ENCODE measurements at places on chromosomes 1 and 21. TPM values are rescaled to one million over a fixed set of nuclear protein-coding genes. Genes with fewer than 3 reads are reported as not detected.

DNA sequence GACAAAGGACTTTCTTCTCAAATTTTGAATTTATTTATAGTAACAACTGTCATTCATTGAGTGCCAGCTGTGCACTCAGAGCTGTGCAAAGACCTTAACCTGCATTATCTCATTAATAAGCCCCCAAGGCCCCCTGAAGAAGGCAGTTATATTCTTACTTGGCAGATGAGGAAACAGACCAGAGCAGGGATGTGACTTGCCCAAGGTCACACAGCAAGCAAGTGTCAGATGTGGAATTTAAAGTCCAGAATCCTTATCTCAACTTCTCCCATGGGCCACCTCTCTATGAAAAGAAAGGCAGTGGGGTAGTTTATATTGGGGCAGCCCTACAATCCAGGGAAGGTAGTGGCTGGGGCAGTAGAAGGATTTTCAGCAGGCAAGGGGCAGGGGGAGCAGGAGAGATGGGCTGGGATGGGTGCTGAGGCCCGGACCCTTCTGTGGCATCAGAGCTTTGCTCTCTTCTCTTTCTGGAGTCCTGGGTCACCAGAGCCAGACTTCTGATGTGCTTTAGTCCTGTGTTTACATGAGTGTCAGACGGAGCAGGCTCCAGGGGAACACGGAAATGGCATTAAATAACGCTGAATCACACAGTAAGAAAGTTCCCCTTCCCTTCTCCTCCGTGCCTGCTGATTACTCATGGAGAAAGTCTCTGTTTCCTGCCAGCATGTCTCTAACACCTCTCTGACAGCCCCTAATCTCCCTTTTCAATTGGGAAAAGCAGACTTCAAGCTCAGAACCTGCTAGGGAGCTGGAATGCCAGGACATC lies 39.5 kb downstream of the EPHB2 start:
- peaks cover 5% of the 10 kb centered on the region for H3K4me1 ChIP-seq
- H3K27ac ChIP-seq = no peak overlapping the region
- H3K36me3 ChIP-seq = no peaks in the 10 kb centered on the region
- H3K27me3 ChIP-seq = no peaks in the 10 kb centered on the region
- DNase-seq = no peak

Gene TEKT2
- not detected for total RNA-seq

DNA sequence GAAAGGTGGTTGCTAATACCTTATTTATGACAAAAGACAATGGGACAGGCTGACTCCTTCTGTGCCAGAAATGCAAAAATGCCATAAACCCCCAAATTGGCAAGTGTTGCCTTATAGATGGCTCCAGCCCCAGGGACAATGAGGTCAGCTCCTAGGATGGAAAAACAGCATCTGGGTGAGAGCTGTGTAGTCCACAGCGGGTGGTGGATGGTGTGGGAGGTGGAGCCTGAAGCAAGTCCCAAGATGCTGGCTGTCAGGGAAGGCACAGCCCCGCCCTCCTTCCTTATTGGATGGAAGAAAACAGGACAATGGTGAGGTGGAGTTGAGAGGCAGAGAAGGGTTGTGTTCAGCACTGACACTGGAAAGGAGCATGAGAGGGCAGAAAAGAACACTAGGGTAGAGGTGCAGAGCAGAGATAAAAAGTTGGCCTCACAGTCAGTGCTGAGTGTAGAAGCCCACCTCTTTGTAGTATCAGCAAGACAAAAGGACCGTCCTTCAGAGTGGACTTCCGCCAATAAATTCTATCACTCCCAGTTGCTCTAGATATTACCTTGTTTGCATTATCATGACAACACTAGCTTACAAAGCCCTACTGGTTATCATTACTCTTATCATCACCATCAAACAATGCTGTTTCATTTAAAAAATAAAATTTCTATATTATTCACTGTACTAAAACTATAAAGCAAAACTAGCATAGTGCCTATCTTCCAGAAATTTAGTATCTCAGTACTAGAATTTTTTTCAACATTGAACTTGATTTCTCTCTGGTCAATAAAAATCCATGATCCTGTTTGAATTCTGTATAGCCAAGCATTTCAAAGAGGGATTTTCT lies 3.7 kb upstream of the SDE2 start:
- H3K36me3 ChIP-seq = peaks cover 5% of the 10 kb centered on the region
- H3K27ac ChIP-seq = peak overlapping the region; percentile 86
- no peak for DNase-seq
- H3K27me3 ChIP-seq = no peaks in the 10 kb centered on the region
- peak overlapping the region; percentile 3 for H3K4me3 ChIP-seq
- peaks cover 50% of the 10 kb centered on the region for H3K4me1 ChIP-seq

Gene TPTE
- not detected for total RNA-seq

DNA sequence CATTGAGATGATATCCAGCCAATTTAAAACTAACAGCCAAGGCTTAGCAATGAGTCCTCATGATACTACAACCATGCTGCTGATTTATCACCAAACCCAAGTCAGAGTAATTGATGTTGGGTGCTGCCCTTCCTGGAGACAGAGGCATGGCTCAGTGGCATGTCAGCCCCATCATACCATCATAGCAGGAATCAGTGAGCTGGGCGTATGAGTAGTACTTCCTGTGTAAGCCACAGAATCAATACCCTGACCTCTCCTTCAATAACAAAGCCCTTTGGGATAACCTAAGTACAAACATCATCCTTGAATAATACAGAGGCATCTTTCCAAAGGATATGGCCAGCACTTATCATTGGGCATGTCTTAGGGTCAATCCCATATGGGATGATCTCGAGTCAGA lies 3.0 kb upstream of the LCE1E start:
- no peak for DNase-seq
- H3K27ac ChIP-seq = no peak overlapping the region
- no peaks in the 10 kb centered on the region for H3K36me3 ChIP-seq
- peaks cover 14% of the 10 kb centered on the region for H3K27me3 ChIP-seq
- H3K4me1 ChIP-seq = no peaks in the 10 kb centered on the region

GRCh38 chr1:82319546-82319945 lies 518.8 kb downstream of the ADGRL2 start:
- no peak overlapping the region for H3K4me3 ChIP-seq
- DNase-seq = no peak
- no peaks in the 10 kb centered on the region for H3K27me3 ChIP-seq
- H3K27ac ChIP-seq = no peak overlapping the region
- no peaks in the 10 kb centered on the region for H3K4me1 ChIP-seq
- H3K36me3 ChIP-seq = no peaks in the 10 kb centered on the region

Gene KRTAP19-1
- total RNA-seq = not detected

- H3K36me3 ChIP-seq = peaks cover 35% of the 10 kb centered on the region
- peak overlapping the region; percentile 90 for H3K27ac ChIP-seq
- DNase-seq = no peak
- H3K4me3 ChIP-seq = peak overlapping the region; percentile 71
- peaks cover 69% of the 10 kb centered on the region for H3K4me1 ChIP-seq
Observed at GRCh38 chr21:29075706-29076466, 2.4 kb upstream of the CCT8 start.

Gene LEPR
- 1.3 TPM for total RNA-seq

DNA sequence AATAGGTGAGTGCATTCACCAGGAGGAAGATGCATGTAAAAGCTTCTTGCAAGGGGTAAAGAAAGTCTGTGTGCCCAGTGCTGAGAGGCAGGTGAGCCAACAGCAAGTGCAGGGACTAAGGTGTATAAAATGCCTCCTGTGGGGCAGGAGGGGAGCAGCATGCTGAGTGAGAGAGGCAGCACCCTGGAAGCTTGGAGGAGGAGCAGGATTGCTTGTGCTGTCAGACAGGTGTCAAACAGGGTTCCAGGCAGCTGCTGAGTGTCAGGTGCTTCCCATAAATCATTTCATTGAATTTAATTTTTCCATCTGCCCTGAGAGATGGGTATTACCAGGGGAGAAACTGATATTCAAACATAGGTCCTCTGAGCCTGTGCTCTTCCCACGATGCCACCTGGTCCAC lies 13.9 kb downstream of the BSND start:
- H3K27ac ChIP-seq = no peak overlapping the region
- H3K4me3 ChIP-seq = no peak overlapping the region
- no peaks in the 10 kb centered on the region for H3K36me3 ChIP-seq
- peaks cover 20% of the 10 kb centered on the region for H3K27me3 ChIP-seq
- no peak for DNase-seq

DNA sequence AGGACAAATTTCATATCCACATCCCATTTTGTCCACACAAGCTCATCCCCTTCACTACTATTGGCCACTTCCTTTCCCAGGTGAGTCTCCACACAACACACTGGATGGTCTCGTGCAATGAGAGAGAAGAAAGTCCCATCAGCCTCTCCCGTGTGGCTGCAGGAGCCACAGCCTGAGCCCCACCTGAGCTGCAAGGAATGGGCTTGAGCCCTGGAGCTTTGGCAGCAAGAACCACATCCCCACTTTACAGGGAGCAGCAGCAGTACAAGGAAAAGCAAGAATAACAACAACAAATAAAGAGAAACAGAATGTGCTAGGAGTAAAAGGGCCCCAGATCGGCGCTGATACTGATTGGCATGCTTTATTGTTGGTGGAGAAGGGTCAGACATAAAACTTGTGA lies 117.7 kb downstream of the TPTE start:
- H3K4me1 ChIP-seq = no peaks in the 10 kb centered on the region
- no peak for DNase-seq

DNA sequence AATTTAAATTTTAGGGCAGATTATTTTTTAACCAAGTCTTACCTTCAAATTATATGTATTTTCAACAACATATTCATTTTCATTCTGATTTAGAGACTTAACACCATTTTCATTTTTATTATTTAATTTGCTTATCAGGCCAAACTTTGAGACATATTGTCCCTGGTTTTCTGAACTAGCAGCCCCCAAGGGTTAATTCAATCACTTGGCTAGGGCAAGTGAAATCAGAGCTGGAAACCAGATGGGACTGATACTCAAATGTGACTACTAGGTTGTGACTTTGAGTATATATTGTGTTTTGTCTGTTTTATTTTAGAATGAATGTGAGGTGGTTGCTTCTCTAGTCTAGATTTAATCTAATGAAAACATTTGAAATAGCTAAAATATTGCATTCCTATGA lies 198.9 kb upstream of the PTGFR start:
- no peak overlapping the region for H3K27ac ChIP-seq
- H3K36me3 ChIP-seq = no peaks in the 10 kb centered on the region
- no peak overlapping the region for H3K4me3 ChIP-seq
- peaks cover 2% of the 10 kb centered on the region for H3K27me3 ChIP-seq
- no peak for DNase-seq
